ENCODE measurements at places on chromosomes 12 and 14.

- DNase-seq = no peak
Measured at GRCh38 chr12:133231001-133231400, 4.7 kb downstream of the ANHX start.

- no peak for DNase-seq
Measured at GRCh38 chr12:4526923-4527546, 11.7 kb upstream of the RAD51AP1 start.

DNA sequence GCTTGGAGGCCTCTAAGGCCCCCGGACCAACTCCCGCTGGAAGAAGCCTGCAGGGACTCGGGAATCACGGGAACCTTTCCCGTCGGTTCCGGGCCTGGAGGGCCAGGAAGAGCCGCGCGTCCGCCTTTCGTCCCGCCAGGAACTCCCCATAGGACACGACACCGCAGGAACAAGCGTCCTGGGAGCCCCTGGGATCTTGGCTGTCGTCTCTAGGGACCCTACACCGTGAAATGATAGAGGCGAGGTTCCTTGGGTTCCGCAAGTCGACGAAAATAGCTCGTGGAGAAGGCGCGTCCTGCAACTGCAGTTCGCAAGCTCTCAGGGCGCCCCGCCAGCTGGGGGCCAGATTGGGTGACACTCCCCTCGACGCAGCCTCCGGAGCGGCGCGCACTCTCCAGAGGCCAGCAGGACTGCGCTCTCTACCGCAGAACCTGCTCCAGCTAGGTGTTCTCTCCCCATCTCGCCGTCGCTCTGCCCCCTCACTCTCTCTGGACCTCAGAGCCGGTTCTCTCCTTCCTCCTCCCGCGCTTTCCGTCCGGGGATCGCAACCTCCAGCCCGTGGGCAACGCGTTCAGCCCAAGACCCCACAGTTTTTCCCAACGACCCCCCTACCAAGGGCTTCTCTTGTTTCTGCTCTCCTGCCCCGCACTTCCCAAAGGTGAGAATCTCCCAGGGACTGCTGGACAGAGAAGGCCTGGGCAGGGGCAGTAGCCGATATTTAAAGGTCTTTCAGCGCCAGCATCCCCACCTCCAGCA, 776 bp downstream of the BMP4 start:
- no peak for DNase-seq

- no peak for DNase-seq
Measured at GRCh38 chr12:4443616-4444015, 2.0 kb downstream of the FGF6 start.

GRCh38 chr14:69917287-69917686, 38.1 kb downstream of the SMOC1 start:
- no peak for DNase-seq

DNA sequence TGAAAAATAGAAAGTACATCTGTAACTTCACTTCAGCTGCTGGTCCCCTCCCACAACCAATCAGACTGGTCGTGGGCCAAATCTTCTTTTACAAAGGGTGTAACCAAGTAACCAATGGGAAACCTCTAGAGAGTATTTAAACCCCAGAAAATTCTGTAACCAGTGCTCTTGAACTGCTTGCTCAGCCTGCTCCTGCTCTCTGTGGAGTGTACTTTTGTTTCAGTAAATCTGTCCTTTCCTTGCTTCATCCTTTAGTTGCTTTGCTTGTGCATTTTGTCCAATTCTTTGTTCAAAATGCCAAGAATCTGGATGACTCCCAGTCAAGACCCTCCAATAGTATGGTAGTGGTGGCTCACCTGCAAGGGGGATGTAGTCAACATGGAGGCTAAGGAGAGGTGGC, 489.1 kb downstream of the FUT8 start:
- no peak for DNase-seq

DNA sequence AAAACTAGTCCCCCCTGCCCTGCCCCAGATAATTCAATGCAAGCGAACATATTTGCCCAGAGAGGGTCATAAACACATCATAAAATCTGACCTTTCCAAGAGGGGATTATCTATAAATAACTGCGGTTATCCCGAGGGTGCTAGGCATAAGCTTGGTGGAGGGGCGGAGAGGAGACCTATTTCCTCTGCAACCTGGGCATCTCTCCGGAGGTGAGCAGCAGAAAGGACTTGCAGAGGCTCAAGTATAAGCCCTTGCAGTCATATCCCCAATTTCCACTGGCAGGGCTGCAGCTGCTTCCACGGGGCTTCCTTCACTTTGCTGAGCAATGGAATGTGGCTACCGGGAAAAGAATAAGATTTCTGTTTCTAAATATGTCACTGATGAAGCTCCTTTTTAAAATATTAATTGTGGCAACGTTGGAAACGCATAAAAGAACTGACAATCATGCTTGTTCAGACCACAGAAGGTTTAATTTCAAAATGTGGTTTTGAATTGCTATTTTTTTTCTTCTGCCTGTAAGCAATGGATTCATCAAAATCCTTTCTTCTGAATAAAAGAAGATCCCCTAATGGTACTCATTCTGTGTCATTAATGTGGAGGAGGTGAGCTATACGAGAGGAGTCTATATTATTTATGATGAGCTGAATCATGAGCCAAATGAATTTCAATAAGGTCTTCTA, 268.9 kb upstream of the ATP2B1 start:
- no peak for DNase-seq

- DNase-seq = no peak
Measured at GRCh38 chr14:72790887-72791566, 102.9 kb downstream of the DPF3 start.

GRCh38 chr12:7479771-7480170, 23.8 kb downstream of the CD163 start:
- DNase-seq = no peak

DNA sequence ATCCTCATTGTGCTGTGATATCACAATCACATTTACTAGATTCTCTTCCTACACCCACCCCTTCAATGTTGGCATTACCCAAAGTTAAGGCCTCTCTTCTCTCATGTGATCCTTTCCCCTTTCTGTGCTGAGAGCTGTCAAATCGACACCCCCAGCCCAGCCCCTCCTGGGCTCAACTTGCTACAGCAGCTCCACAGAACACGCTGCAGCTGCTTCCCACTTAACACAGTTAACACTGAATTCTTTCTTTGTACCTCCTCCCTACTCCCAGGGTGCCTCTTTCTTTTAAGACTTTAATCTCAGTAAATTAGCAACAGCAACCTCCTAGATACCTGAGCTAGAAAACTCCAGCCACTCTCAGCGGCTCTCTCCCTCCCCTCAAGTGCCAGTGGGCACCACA, 17.8 kb downstream of the SPTB start:
- no peak for DNase-seq

- DNase-seq = no peak
Measured at GRCh38 chr14:40188006-40188405, 755.8 kb upstream of the FBXO33 start.

GRCh38 chr12:19139615-19140194, 10.2 kb downstream of the PLEKHA5 start:
- no peak for DNase-seq

DNA sequence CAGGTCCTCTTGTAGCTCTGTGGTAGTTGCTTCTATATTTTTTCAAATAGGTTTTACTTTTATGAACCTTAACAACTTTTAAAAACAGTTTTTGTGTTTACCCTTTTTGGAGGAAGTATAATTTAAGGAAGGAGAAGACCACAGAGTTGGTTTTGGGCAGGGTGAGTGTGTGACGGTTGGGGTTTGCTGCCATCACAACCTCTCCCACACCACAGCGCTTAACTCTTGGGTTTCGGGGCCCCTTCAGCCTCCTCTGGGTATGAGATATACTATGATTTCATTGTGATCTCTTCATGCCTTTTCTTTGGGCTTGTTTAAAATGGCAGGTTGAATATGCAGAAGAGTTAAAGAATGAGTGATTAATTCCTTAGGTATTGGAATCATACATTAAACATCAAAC, 228.7 kb upstream of the CRY1 start:
- no peak for DNase-seq

DNA sequence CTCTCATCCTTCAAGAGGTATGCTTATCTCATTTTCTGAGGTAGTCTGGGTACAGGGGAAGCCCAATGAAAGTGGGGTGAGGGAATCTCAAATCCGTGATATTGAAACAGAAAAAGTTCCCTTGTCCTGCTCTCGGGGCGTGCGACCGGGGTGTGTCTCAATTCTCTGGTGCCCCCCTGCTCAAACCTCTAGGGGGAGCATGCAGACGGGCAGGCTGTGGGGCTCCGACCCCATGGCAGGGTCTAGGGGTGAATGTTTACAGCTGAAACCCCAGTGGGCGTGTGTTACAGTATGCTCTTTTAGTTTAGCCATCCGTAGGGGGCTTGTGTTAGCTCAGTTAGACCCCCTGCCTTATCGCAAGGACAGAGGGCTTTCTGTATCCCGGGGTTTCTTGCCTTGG, 68.7 kb downstream of the PTPRQ start:
- DNase-seq = no peak

GRCh38 chr12:32868885-32869284, 27.7 kb downstream of the PKP2 start:
- DNase-seq = no peak

DNA sequence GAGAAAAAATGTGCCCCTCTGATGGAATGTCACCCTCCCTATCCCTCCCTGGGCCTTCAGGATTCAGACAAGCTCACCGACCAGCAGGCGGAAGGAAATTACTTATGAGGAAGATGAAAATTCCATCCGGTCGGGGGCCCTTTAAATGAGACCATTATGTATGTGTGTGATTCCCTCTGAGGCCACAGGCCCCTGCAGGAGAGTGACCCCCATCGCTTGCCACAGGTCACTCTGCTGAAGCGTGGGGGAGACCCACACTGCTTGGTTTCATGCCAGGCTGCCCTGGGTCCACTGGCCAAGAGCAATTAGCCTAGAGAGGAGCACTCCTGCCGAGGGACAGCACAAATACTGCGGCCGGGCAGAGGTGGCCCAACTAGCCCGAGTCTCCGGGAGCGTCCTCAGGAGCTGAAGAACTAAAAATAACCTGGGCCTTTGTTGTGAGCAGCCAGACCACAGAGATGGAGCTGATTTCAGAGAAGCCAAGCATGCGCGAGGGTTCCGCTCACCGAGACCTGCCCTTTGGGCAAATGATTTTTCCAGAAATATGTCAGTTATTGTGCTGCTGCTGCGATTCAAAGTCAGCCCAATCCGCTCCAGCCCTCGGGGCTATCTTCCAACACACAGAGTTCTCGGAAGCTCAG, 276.4 kb downstream of the DPF3 start:
- DNase-seq = no peak

DNA sequence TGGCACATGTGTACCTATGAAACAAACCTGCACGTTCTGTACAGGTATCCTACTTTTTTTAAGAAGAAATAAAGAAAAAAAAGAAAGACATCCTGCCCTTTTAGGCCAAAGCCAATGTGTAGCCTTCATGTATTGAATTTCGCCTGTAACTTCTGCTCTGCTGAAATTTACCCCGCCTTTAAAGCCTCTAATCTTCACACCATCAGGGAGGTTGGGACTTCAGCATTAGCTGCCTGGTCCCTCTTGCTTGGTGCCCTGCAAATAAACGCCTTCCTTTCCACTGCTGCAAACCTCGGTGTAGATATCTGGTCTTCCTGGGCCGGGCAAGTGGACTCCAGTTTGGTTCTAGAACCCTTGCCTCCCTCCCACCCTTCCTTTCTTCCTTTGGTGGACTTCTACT, 2.6 kb upstream of the KRT71 start:
- DNase-seq = no peak

- no peak for DNase-seq
Measured at GRCh38 chr14:20792556-20792955, 10.1 kb downstream of the RNASE1 start.

- no peak for DNase-seq
Measured at GRCh38 chr12:75960954-75961661, 70.5 kb downstream of the PHLDA1 start.

- DNase-seq = no peak
Measured at GRCh38 chr12:25041006-25041741, 92.3 kb upstream of the BCAT1 start.

GRCh38 chr12:47362126-47362705, 282.5 kb upstream of the AMIGO2 start:
- no peak for DNase-seq

- DNase-seq = no peak
Measured at GRCh38 chr12:15387772-15388171, 65.5 kb downstream of the PTPRO start.

DNA sequence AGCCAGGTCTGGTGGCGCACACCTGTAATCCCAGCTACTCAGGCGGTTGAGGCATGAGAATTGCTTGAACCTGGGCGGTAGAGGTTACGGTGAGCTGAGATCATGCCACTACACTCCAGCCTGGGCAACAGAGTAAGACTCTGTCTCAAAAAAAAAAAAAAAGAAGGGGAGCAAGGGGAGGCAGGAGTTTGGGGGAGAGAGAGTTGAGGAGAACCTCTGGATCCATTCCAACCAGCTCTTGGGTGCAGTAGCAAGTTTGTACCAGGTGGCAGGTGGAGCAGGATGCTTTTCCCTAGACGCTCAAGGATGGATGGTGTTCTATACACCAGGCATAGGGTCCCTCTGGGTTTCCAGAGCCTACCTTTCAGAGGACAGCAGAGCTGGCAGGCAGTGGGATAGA, 1.9 kb downstream of the NFE2 start:
- no peak for DNase-seq

GRCh38 chr12:49870501-49871262, 27.8 kb upstream of the BCDIN3D start:
- DNase-seq = no peak

GRCh38 chr14:21267886-21268616, 1.2 kb downstream of the HNRNPC start:
- no peak for DNase-seq

DNA sequence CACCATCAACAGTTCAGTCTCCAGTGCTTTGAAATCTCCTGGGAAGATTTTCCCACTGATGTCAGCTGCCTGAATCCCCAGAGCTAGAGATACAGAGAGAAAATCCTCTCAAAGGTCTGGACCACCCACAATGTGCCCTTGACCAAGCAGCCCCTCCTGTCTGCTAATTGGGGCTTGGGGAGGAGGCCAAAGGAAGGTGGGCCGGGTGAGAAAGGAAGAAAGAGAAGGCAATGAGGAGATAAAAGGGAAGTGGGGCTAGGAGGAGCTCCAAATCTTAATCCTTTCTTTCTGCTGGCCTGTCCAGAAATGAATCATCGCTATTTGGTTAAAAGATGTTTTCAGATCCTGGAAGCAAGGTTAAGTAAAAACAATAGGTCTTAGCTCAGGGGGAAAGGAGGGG, 322.9 kb downstream of the BCL11B start:
- DNase-seq = no peak

DNA sequence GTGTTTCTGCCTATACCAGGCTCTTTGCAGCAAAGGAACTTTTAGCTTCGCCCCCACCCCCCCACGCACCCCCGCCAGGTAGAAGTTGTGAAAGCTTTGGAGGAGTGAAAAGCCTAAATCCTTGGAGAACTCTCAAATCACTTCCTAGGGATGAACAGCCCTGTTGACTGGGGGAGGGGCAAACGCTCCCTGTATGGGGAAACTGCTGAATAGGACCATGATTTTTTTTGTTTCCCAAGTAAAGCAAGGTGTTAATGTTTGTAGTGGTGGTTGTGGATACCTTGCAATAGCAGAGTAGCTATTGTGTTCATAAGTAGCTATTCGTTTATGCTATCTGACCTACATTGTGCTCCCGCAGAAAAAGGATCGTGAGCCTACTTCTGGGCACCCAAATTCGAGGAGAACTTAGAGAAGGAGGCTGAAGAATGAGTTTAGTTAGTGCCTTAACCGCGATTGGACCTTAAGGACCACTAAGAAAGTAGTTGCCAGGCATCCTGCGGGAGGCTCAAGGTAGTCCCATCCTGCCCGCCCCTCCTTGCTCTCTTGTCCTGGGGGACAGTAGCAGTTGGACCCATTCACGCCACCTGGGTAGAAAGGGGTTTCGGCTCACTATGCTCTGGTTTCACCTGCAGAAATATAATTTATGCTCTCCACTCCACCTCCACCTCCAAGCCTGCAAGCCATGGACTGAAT, 901 bp upstream of the NFKBIA start:
- DNase-seq = no peak

All from NCI-H446 (cell line).